Stimulated activated CD4-positive, alpha-beta T cell treated with anti-CD3 and anti-CD28 coated beads, Interleukin-2, amount 100 ng/mL, for 4 hours (primary cell): ENCODE measurements at places on chromosomes 5 and 9.

DNA sequence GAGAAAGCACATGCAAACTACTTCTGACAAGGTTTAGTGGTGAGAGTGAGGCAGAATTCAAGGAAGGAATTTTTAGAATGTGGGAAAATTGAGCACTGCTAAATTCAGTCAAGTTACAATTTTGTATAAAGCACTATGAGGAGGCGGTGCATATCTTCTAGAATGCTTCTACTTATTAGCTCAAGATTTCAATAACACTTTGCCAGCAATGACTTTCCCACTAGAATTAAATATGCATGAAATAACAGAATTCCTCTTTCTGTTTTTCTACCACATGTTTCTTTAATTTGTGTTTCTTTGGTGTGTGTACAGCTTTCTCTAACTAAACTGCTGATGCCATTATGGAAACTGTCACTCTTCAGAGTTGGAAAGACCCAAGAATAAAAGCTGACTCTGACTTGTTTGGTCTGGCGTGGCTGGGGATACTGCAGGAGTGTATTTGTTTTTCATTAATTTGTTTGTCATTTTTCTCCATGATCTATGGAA lies 163.5 kb downstream of the ARSB start:
- no peak for DNase-seq

GRCh38 chr9:130624154-130624553 lies 40.2 kb upstream of the PRDM12 start:
- DNase-seq, result no peak

- DNase-seq, result no peak
These were observed 1.3 kb upstream of the ACTL7A start for GRCh38 chr9:108860764-108861163.

DNA sequence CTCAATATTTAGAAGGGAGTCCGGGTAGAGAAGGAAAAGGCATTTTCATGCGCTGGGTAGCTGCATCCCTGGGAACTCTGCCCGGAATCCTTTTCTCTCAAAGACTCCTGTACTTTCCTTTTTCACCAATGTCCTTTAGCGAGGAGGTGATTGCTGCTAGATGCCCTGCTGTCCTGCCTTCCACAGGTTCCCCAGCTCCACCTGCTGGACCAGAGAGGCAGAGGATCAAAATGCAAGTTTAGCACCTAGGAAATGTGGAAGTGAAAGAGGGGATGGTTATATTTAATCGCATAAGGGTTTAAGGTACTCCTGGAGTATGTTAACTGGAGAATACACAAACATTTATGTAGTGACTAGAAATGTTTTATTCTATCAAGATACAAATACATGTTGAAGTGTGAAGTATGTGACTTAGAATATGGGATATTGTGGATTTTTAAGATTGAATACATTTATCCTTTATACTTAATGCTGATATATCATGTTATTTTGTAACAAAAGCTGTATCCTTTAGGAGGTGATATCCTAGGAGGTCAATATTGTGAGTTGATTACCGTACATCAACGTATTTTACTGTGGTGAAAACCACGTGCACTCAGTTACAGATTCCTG lies 145.7 kb downstream of the ARHGAP26 start:
- no peak for DNase-seq

- no peak for DNase-seq
These were observed 312.9 kb upstream of the RPS23 start for GRCh38 chr5:82591021-82591515.

- DNase-seq, result no peak
These were observed 98.1 kb downstream of the KDM4C start for GRCh38 chr9:6855860-6856259.

DNA sequence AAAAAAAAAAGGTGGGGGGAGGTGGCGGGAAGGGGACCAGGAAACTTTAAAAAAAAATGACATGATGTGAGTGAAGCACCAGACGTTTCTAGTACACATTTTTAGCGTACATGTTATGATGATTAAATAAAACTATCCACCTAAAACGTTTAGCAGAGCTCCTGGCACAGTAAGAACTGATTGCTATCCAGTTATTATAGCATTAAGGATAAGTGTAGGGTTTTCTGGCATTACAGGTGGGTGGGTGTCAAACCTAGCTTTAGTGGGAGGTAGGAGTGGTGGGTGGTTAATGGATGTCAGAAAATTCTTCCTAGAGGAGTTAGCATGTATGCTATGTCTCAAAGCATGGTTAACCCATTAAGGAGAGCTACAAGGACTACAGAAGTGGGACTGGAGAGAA lies 2329.5 kb downstream of the MAT2B start:
- DNase-seq, result no peak

DNA sequence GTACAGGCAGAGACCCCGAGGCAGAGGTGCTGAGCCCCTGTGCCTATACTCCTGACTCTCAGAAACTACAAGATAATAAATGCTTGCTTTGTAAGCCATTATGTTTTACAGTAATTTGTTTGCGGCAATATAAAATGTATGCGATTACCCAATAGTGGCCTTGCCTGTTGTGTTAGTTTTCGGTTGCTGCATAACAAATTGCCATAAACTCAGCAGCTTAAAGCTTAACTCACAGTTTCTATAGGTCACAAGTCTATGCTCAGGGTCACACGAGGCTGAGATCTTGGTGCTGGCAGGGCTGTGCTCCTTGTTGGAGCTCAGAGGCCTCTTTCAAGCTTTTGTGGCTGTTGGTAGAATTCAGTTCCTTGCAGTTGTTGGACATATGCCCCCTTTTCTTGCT lies 114.8 kb downstream of the COL23A1 start:
- no peak for DNase-seq

DNA sequence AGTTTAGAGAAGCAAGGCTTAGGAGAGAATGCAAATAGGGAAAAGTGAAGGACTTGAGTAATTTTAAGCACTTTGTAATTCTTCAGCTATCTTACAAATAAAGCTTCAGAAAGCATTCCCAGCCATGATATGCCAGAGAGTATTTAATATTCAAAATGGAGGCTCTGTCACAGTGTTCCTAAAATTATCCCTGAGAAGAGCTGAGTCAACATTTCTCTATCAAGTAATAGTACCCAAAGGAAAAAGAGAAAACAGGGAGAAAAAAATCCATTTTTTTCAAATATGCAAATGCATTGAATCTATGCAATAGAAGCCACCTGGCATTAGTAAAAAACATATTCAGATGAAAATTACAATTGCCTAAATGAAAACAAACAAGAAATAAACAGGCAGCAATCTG lies 392.6 kb upstream of the FAM174A start:
- DNase-seq, result no peak

DNA sequence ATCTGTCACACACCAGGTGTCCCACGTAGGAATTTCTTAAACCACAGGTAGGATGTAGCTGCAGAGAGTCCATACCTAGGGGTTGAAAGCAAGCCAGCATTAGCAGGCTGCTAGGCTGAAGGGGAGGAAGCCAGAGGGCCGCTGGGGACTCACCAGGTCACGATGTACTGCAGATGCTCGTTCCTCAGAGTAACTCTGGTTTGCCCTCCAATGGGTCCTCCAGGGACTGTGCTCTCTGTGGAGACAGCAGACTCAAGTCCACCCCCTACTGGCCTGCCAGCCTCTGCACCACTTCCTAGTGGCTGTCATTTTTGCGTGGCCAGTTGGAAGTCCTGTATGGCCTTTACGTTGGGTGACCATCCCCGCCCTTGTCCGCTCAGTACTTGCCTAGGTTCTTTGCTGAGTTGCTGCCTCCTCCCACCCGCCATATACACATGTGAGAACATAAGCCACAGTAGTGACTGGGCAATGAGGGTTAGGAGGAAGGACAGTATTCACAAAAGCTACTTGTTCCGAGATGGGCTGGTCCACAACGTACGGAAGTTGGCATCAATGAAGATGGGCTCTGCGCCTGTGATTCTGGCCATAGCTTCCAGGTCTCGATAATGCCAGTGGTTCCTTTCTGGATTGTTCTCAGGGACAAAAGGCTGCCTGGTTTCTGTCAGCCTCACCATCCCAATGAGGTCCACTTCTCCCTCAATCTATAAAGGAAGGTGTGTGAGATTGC lies 4.1 kb downstream of the RPL7A start:
- no peak for DNase-seq

GRCh38 chr9:137809040-137809576 lies 68.5 kb upstream of the CACNA1B start:
- DNase-seq, result no peak

DNA sequence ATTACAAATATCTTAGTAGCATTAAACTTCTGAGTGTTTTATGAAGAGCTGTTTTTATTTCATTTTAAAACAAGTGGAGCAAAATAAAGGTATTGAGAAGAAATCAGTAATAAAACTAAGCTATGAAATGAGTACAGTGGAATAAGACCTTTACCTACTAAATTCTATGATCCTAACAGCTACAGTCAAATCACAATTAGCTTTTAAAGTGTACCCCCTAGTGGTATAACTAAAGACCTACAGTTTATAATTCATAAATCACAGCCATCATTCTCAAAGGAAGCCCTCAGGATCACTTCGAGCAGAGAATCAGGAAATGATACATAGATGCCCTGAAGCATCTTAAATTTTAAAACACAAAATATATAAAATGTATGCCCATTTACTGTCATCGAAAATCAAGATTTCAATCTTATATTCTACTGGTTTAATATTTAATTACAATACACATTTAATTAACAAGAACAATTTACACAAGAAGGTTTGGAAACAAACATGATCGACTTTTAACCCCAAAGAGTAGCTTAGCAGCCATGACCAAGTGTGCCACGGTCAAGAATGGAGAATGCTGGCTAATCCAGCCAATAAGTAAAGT lies 12.3 kb downstream of the CCNH start:
- no peak for DNase-seq

GRCh38 chr5:170201311-170201710 lies 31.5 kb upstream of the C5orf58 start:
- DNase-seq, result no peak

DNA sequence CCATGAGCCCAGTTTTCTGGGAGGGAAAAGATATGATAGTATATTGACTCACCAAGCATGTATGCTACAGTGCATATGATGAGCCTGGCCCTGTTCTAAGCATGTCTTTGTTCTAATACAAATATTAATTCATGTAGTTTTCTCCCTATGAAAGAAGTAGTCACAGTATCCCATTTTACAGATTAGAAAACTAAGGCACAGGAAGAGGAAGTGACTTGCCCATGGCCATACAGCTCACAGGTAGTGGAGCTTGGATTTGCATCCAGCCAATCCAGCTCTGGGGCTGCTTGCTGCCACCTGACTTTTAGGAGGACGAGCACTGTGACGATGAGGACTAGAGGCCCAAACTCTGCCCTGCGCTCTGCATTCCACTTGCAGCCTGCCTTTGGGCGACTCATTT lies 76.4 kb downstream of the AK8 start:
- no peak for DNase-seq

- DNase-seq, result no peak
These were observed 82.4 kb upstream of the TNFAIP8 start for GRCh38 chr5:119273391-119273839.

- no peak for DNase-seq
These were observed 307.9 kb downstream of the FBXL7 start for GRCh38 chr5:15807871-15808270.

DNA sequence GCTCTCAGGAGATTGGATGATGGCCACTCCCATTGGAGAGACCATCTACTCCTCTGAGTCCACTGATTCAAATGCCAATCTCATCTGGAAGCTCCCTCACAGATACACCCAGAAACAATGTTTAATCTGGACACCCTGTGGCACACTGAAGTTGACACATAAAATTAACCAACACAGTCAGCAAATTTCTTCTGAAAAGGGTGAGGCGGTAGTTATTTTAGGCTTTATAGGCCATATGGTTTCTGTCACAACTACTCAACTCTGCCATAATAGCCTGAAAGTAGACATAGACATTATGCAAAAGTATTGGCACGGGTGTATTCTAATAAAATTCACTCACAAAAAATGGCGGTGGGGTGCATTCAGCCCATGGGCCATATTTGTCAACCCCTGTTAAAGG lies 244.5 kb upstream of the VLDLR start:
- DNase-seq, result no peak

DNA sequence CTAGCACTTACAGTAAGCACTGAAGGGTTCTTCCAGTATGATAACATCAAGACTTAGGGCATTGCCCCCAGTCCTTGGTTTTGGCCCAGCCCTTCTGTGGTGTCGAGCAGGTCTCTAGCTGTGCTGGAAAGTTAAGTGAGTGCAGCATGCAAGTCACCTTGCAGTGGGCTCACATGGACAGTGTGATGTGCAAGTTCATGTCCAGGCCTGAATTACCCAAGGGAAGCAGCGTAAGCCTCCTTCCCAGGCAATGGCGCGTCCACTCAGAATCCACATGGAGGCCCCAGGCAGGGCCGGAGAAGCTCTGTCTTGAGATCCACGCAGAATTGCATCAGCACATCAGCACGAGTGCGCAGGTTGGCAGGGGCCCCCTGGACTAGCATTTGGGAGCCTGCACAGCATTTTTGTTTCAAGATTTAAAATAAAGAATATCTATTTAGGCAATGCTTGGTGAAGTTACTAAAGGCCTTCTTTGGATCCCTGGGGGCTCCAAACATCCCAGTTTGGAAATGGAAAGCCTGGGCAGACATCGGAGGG lies 108.4 kb upstream of the ALDH1B1 start:
- no peak for DNase-seq

DNA sequence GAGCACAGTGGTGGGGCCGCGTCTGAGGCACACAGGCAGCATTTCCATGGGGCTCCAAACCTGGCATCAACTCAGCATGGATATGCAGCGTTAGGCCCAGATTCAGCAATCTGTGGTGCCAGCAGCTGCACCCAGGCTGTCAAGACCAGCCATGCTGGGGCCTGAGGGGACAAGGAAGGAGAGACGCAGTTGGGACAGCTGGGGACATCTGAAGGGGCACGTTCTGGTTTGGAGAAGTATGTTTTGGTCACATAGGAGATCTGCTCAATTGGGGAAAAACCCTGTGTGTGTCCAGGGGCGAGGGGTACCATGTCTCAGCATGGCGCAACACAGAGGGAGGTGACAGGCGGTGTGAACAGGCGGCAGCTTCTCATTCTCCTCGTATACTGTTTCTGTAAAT lies 66.6 kb upstream of the ECM2 start:
- DNase-seq, result no peak

DNA sequence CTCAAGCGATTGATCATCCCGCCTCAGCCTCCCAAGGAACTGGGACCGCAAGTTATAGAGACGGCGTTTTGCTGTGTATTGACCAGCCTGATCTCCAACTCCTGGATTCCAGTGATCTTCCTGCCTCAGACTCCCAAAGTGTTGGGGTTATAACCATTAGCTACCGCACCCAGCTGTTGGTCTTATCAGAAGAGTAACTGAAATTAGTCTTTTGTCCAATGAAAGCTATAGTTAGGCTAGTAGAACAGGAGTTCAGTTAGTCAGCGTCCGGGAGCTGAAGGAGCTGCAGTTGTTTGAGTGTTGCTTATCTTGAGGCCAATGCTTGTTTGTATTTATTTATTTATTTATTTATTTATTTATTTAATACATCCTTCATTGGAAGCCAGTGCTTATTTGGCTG lies 3.2 kb upstream of the MIGA2 start:
- DNase-seq, result no peak

DNA sequence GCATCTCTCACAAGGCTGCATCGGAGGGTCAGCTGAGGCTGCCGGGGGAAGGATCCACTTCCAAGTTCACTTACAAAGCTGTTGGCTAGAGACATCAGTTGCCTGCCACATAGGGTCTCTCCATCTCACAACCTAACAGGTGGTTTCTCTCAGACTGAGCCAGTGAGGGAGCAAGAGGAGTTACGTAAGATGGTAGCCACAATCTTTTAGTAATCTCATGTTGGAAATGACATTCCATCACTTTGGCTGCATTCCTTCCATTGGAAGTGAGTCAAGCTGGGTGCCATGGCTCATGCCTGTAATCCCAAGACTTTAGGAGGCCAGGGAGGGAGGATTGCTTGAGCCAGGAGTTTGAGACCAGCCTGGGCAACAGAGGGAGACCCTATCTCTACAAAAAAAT lies 7.4 kb upstream of the GRK6 start:
- DNase-seq, result no peak
